Activated naive CD8-positive, alpha-beta T cell treated with anti-CD3 and anti-CD28 coated beads for 36 hours (primary cell): ENCODE measurements at places on chromosomes 2 and 18. TPM values are rescaled to one million over a fixed set of nuclear protein-coding genes. Genes with fewer than 3 reads are reported as not detected.
A peak's percentile ranks its signal among the peaks of the same experiment; 100 is the strongest.

UBE2F gene
- 58.9 TPM for total RNA-seq

DNA sequence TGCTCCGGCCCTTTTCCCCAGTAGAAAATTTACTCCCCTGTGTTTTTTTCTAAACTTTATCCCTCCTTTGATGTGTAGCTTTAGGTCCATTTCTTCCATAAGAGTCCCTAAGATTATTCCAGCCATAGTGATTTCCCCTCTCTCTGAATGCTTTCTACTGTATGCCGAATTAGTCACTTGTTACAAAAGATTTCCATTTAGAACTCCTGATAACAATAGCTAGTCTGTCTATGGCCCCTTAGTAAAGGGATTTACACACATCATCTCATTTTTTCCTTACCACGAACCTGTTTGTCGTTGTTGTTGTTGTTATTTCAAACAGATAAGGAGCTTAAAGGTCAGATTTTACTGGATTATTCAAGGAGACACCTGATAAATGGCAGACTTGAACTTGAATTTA, 256.1 kb downstream of the PAX3 start:
- H3K27me3 ChIP-seq = peaks cover 4% of the 10 kb centered on the region
- H3K4me3 ChIP-seq = no peak overlapping the region
- no peaks in the 10 kb centered on the region for H3K4me1 ChIP-seq
- no peak for DNase-seq

DNA sequence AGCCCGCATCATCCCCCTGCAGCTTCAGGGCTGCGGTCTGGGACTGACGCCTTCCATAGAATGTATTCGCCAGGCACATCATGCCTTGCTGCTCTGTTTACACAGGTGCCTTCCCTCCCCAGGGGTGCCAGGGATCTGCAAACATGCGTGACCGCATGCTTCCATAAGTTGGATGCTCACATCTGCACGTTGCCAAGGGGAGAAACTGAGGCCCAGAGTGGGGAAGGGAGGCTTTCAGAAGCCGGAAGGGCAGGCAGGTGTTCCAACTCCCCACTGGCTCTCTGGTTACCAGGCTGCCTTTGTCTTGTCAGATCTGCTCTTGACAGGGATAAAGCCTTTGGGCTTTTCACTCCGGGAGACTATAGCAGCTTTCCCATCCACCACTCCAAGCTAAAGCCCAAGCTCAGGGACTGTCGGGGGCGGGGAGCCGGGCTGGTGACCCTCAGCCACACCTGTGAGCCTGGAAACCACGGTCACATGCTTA, 125.8 kb upstream of the TNP1 start:
- H3K4me3 ChIP-seq = no peak overlapping the region
- no peak overlapping the region for H3K27ac ChIP-seq
- no peaks in the 10 kb centered on the region for H3K4me1 ChIP-seq
- no peaks in the 10 kb centered on the region for H3K36me3 ChIP-seq

SAG gene
- not detected for total RNA-seq

DNA sequence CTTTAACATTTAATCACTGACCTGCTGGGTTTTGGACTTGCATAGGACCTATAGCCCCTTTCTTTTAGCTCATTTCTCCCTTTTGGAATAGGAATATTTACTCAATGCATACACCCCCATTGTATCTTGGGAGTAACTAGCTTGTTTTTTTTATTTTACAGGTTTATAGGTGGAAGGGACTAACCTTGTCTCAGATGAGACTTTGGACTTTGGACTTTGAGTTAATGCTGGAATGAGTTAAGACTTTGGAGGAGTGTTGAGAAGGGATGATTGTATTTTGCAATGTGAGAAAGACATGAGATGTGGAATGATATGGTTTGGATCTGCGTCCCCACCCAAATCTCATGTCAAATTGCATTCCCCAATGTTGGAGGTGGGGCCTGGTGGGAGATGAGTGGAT, 43.2 kb upstream of the SPATS2L start:
- DNase-seq = no peak
- no peaks in the 10 kb centered on the region for H3K27me3 ChIP-seq
- no peaks in the 10 kb centered on the region for H3K36me3 ChIP-seq
- H3K4me3 ChIP-seq = no peak overlapping the region
- H3K4me1 ChIP-seq = no peaks in the 10 kb centered on the region
- no peak overlapping the region for H3K27ac ChIP-seq

KCNJ3 gene
- total RNA-seq = not detected

TUBA3E gene
- total RNA-seq = not detected

GRCh38 chr2:172456002-172456401, 28.6 kb downstream of the ITGA6 start:
- no peaks in the 10 kb centered on the region for H3K36me3 ChIP-seq
- DNase-seq = no peak
- peaks cover 83% of the 10 kb centered on the region for H3K4me1 ChIP-seq
- H3K27me3 ChIP-seq = no peaks in the 10 kb centered on the region

SERPINB11 gene
- total RNA-seq = not detected

DNA sequence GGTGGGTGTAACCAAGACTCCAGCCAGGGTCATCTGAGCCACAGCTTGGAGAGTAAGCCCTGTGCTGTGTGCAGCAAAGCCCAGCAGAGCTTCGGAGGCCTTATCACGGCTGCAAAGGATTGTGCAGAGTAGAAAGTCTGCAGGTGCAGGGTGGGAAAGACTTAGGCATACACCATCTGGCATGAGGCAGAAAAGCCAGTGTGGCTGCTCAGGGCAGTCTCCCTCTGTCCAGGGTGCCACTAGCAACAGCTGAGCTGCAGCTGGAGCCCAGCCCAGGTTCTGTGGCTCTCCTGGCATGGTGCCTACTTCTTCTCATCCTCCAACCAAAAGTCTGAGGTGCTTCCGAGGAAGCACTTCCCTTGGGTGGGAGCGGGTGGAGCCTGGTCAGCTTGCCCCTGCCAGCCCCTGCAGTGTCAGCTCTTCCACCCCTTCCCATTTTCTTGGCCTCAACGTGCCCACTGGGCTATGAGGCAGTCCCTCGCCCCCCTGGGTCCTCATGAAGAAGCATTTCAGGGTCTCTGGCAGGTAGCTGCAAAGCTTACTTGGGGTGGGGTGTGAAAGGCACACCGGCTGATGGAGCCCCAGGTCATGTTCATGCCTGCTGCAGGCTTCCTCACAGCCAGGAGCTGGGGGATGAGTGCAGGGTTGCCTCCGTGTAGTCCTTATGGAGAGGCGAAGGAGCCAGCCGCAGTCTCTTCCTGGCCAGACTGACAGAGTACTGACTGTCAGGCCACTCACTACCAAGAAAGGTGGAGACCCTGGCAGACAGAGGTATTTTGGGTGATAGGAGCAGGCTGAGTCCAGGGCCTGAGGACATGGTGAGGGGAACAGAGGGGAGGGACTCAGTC, 4.8 kb downstream of the AMER3 start:
- H3K36me3 ChIP-seq = no peaks in the 10 kb centered on the region
- peaks cover 43% of the 10 kb centered on the region for H3K27me3 ChIP-seq
- H3K4me3 ChIP-seq = no peak overlapping the region
- H3K27ac ChIP-seq = no peak overlapping the region

DNA sequence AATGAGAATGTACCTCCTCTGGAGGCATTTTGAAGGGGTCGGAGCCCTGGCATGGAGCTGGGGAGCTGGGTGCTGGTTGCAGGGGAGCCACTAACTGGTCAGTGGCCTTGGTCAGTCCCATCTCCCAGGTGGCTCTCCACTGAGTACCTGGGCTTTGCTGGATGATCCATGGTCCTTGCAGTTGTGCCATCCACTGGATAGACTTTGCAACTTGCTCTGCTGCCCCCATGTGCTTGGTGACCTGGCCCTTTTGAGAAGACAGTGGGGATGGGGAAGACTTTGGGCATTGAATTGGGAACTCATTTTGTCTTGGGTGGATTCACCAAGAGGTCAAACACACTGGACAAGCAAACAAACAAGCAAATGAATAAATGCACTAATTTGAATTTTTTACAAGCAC, 263.9 kb downstream of the MYCN start:
- H3K4me3 ChIP-seq = no peak overlapping the region
- H3K36me3 ChIP-seq = no peaks in the 10 kb centered on the region
- no peaks in the 10 kb centered on the region for H3K27me3 ChIP-seq
- no peak for DNase-seq

- H3K36me3 ChIP-seq = peaks cover 9% of the 10 kb centered on the region
- peak; percentile 66 for DNase-seq
- peak overlapping the region; percentile 87 for H3K27ac ChIP-seq
- H3K4me3 ChIP-seq = peak overlapping the region; percentile 29
Measured at GRCh38 chr2:8514796-8515758, 166.8 kb upstream of the ID2 start.

ACKR3 gene
- 1.5 TPM for total RNA-seq

GRCh38 chr2:238865015-238865719, 17.3 kb downstream of the TWIST2 start:
- no peak overlapping the region for H3K4me3 ChIP-seq
- H3K27ac ChIP-seq = no peak overlapping the region
- DNase-seq = no peak
- H3K4me1 ChIP-seq = peaks cover 3% of the 10 kb centered on the region
- no peaks in the 10 kb centered on the region for H3K36me3 ChIP-seq

CRYGA gene
- not detected for total RNA-seq

- peaks cover 97% of the 10 kb centered on the region for H3K27me3 ChIP-seq
- no peak overlapping the region for H3K4me3 ChIP-seq
- H3K4me1 ChIP-seq = peaks cover 21% of the 10 kb centered on the region
- no peak overlapping the region for H3K27ac ChIP-seq
Measured at GRCh38 chr2:70897977-70898226, 37.8 kb upstream of the ATP6V1B1 start.

DNA sequence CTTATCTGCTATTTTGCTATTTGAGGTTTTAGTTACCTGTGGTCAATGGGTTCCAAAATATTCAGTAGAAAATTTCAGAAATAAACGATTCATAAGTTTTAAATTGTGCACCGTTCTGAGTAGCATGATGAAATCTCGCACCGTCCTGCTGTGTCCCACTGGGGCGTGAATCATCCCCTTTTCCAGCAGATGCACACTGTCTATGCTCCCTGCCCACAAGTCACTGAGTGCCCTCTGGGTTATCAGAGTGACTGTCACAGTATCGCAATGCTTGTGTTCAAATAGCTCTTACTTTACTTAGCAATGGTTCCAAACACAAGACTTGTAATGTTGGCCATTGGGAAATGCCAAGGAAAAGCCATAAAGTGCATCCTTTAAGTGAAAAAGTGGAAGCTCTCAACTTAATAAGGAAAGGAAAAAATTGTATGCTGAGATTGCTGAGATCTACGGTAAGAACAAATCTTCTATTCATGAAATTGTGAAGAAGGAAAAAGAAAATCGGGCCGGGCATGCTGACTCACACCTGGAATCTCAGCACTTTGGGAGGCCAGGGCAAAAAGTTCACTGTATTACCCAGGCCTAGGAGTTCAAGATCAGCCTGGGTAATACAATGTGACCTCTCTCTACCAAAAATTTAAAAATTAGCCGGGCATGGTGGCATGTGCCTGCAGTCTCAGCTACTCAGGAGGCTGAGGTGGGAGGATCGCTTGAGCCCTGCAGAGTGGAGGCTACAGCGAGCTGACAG, 13.3 kb downstream of the COL4A3 start:
- no peaks in the 10 kb centered on the region for H3K36me3 ChIP-seq
- H3K4me1 ChIP-seq = no peaks in the 10 kb centered on the region
- H3K4me3 ChIP-seq = no peak overlapping the region
- H3K27ac ChIP-seq = no peak overlapping the region

- H3K27ac ChIP-seq = no peak overlapping the region
- DNase-seq = no peak
- H3K27me3 ChIP-seq = no peaks in the 10 kb centered on the region
- H3K4me3 ChIP-seq = no peak overlapping the region
Measured at GRCh38 chr2:240930631-240931318, 24.6 kb downstream of the CROCC2 start.

- H3K4me1 ChIP-seq = no peaks in the 10 kb centered on the region
- no peak overlapping the region for H3K4me3 ChIP-seq
- DNase-seq = no peak
- no peak overlapping the region for H3K27ac ChIP-seq
- no peaks in the 10 kb centered on the region for H3K36me3 ChIP-seq
Measured at GRCh38 chr2:187679454-187679853, 125.2 kb upstream of the TFPI start.

GRCh38 chr2:18047896-18048657, 169.6 kb downstream of the KCNS3 start:
- H3K4me1 ChIP-seq = no peaks in the 10 kb centered on the region
- H3K27ac ChIP-seq = no peak overlapping the region
- DNase-seq = no peak
- no peak overlapping the region for H3K4me3 ChIP-seq
- no peaks in the 10 kb centered on the region for H3K36me3 ChIP-seq
- H3K27me3 ChIP-seq = peaks cover 4% of the 10 kb centered on the region

DNA sequence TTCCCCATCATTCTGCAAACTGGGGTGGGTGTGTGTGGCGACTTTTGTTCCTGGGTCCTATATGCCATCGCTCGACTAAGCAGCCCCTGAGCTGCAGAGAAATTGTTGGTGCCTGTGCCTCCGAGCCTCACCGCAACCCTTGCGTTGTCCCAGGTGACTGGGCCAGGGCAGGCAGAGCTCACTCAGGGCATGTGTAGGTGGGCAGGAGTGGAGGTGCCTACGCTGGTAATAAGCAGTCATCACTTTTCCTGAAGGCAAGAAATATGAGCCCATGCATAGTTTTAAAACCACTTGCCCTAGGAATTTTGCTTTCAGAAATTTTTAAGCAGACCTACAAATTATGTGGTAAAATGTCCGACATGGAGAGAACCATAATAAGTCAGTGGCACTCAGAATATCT, 197.8 kb downstream of the SMAD7 start:
- H3K4me1 ChIP-seq = no peaks in the 10 kb centered on the region
- DNase-seq = no peak
- no peaks in the 10 kb centered on the region for H3K27me3 ChIP-seq
- H3K4me3 ChIP-seq = no peak overlapping the region
- H3K27ac ChIP-seq = no peak overlapping the region
- no peaks in the 10 kb centered on the region for H3K36me3 ChIP-seq

GRCh38 chr2:235044501-235045271, 92.9 kb downstream of the SH3BP4 start:
- no peak overlapping the region for H3K4me3 ChIP-seq
- H3K36me3 ChIP-seq = no peaks in the 10 kb centered on the region
- peak; percentile 29 for DNase-seq
- peak overlapping the region; percentile 25 for H3K27ac ChIP-seq

PLB1 gene
- 1.4 TPM for total RNA-seq

FOXD4L1 gene
- 0.16 TPM for total RNA-seq

FIGN gene
- total RNA-seq = not detected

DNA sequence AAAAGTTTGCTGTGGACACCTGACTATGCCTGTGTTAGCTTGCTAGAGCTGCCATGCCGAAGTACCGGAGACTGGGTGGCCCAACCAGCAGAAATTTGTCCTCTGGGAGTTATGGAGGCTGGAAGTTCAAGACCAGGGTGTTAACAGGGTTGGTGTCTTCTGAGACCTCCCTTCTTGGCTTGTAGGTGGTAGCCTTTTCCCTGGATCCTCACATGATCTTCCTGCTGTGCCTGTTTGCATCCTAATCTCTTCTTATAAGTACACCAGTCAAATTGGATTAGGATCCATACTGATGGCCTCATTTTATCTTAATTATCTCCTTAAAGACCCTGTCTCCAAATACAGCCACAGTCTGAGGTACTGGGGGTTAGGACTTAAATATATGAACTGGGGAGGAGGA, 845 bp downstream of the TMEM177 start:
- DNase-seq = no peak
- H3K27ac ChIP-seq = peak overlapping the region; percentile 89
- no peaks in the 10 kb centered on the region for H3K27me3 ChIP-seq
- peaks cover 9% of the 10 kb centered on the region for H3K36me3 ChIP-seq
- peak overlapping the region; percentile 81 for H3K4me3 ChIP-seq

- no peaks in the 10 kb centered on the region for H3K36me3 ChIP-seq
- no peak overlapping the region for H3K4me3 ChIP-seq
- H3K27me3 ChIP-seq = no peaks in the 10 kb centered on the region
- no peaks in the 10 kb centered on the region for H3K4me1 ChIP-seq
Measured at GRCh38 chr2:47602996-47603395, 179.9 kb upstream of the MSH6 start.
